ENCODE measurements at places on chromosomes 3 and 15.

DNA sequence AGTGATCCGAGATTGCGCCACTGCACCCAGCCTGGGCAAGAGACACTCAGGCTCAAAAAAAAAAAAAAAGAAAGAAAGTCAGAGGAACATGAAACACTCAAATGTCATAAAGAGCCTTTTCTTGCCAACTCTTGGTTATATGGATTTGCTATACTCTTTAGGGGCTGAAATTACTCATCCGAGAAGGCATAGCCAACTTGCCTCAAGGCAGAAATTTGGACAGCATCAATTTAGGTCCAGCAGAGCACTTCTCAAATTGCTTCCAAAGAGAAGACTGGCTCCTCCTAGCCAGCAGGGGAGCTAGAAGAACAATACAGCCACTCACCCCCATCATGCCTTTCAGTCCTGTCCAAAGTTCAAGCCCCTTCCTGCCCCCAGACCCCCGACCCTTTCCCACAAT, 43.8 kb downstream of the OSBPL10 start:
- DNase-seq: no peak

- DNase-seq: no peak
Measured at GRCh38 chr3:133069556-133070286, 31.5 kb downstream of the TMEM108 start.

GRCh38 chr3:88611826-88612326, 462.1 kb downstream of the C3orf38 start:
- no peak for DNase-seq

DNA sequence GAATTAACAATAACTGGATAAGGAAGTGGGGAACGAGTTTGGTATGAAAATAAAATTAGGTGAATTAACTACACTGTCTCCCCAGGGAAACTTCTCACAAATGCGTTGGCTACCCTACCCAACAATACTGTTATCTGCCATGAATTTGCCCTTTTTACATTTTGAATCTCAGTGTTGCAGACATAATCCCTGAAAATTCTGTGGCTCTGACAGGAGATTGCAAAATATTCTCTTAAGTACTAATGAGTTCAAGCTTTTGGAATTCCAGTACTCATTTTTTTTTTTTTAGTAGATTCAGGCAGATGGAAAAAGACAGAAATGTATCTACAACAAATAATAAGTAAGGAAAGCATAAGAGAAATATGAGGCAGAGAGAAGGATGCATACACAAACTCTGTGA, 332.6 kb downstream of the LSAMP start:
- no peak for DNase-seq

GRCh38 chr15:77446840-77447390, 26.2 kb downstream of the HMG20A start:
- no peak for DNase-seq
